ENCODE measurements at places on chromosomes 5 and 9.
A peak's percentile ranks its signal among the peaks of the same experiment; 100 is the strongest.

- no peak overlapping the region for H3K4me3 ChIP-seq
- no peak overlapping the region for H3K27ac ChIP-seq
- H3K27me3 ChIP-seq = no peaks in the 10 kb centered on the region
- H3K36me3 ChIP-seq = no peaks in the 10 kb centered on the region
These were observed 279.4 kb downstream of the CWC27 start for GRCh38 chr5:65047948-65048690.

GRCh38 chr9:136117916-136118319, 757 bp downstream of the TMEM250 start:
- peak overlapping the region; percentile 95 for H3K4me3 ChIP-seq
- peak overlapping the region; percentile 85 for H3K27ac ChIP-seq
- DNase-seq = no peak
- H3K27me3 ChIP-seq = no peaks in the 10 kb centered on the region

GRCh38 chr5:37603072-37603471, 224.0 kb downstream of the WDR70 start:
- no peaks in the 10 kb centered on the region for H3K27me3 ChIP-seq
- no peaks in the 10 kb centered on the region for H3K4me1 ChIP-seq
- no peak for DNase-seq
- no peak overlapping the region for H3K4me3 ChIP-seq
- H3K36me3 ChIP-seq = no peaks in the 10 kb centered on the region

DNA sequence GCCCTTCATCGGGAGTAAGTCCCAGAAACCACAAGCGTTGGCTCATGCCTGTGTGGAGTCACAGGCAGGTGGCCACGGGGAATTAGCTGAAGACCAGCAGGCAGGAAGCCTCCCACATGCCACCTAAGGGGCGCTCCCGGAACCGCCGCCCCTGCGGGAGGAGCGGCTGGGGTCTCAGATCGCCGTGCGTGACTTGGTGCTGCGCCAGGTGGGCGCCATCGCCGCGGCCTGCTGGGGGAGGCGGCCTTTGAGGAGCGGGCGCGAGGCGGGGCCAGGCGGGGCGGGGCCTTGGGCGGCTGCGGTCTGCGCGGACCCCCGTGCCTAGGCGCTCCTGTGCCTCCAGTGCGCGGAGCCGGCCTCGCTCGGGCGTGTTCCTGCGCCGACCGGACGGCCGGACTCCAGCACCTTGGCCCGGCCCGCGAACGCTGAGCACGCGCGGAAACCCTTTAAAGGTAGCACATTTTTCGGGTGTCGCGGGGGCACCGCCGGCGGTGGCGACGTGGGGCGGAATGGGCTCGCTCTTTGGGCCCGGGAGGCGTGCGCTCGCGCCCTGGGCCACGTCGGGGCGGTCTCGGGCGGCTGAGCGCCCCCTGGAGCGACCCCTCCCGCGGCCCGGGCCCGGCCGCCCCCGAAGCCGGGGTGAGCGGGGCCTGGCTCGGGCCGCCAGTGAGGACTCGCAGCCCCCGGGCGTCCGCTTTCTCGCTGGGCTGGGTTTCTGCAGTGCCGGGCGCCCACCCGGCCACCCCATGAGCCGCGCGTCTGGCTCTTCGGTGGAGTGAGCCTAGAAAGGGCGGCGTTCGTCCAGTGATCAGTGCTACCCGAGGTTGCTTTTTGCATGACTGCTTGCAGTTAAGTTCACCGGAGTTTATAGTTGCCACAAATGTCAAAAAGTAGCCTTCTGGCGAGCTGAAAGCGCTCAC, 24.5 kb downstream of the LECT2 start:
- H3K27me3 ChIP-seq = peaks cover 82% of the 10 kb centered on the region
- DNase-seq = no peak
- H3K4me3 ChIP-seq = no peak overlapping the region

DNA sequence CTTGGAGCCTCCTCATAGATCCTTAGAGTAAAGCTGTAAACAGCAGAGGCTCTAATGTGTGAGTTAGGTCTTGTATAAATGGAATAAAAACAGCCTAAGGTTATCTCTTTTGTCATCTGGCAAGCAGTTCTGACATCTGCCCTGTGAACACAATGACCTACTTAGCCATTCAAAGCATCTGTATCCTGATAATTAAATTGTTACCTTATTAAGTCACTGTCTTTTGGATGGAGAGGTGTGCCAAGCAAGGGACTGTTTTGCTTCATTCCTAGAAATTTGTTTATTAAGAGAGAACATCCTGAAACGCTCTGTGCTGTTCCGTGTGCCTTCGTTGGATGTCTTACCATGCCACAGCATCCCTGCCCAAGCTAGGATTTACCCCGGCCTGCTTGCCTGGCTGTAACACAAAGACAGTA, 1.5 kb downstream of the LSM11 start:
- H3K27me3 ChIP-seq = no peaks in the 10 kb centered on the region
- H3K27ac ChIP-seq = no peak overlapping the region
- peaks cover 13% of the 10 kb centered on the region for H3K4me1 ChIP-seq
- peaks cover 7% of the 10 kb centered on the region for H3K36me3 ChIP-seq
- DNase-seq = no peak

GRCh38 chr5:149320791-149321330, 24.4 kb upstream of the GRPEL2 start:
- H3K4me3 ChIP-seq = no peak overlapping the region
- peak; percentile 90 for DNase-seq
- peaks cover 32% of the 10 kb centered on the region for H3K4me1 ChIP-seq
- H3K27me3 ChIP-seq = no peaks in the 10 kb centered on the region
- H3K27ac ChIP-seq = peak overlapping the region; percentile 25
